ENCODE measurements at places on chromosomes 5 and 9.

DNA sequence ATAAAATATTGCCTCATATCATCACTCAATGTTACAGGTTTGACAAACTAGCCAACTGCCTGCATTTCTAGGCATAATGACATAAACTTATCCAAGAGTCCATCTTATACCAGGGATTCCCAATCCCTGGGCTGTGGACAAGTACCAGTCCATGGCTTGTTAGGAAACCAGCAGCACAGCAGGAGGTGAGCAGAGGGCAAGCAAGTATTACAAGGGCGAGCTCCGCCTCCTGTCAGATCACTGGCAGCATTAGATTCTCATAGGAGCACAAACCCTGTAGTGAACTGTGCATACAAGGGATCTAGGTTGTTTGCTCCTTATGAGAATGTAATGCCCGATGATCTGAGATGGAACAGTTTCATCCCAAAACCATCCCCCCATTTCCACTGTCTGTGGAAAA lies 144.9 kb downstream of the PRKACG start:
- no peak for DNase-seq

DNA sequence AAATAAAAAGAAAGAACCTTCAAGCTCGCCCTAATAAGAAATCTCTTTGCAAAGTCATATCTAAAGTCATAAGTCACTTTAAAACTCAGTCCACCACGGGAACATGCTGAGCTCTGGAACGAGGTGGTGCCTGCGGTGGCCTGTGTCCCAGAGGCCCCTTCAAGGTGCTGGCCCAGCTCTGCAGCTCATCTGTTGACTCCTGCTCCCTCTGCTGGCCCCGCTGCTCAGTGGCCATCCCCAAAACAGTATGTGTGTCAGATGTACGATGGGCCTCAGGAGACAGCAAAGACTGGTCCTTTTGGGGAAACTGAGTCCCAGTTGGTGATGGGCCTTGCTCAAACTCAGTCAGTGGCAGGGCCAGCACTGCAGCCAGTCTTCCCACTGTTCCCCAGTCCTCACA lies 22.8 kb upstream of the FOXB2 start:
- no peak for DNase-seq

DNA sequence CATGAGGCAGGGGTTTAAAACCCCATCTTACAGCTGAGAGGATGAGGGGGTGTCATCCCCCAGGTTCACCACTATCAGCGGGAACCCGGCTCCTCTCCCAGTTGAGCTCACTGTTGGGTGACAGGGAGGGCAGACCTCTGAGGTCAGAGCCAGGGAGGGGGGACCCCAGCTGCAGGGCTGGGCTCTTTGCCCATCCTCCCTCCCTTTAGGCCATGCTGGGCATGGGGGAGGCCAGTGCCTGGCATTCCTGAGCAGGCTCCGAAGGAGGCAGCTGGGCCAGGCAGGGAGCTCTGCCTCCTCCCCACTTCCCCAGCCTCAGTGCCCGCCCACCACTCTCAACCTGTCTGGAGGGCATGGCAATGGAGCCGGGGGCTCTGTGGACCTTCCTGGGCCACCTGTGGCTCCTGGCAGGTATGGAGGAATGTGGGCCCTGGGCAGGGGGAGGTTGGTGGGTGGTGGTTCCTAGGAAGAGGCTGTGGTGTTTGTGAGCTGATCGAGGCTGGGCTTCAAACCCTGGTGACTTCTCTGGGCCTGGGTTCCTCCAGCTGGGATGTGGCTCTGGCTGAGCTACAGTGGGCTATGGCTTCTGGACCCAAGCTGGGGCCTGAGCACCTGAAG lies 12.6 kb downstream of the CRB2 start:
- no peak for DNase-seq

- no peak for DNase-seq
Observed at GRCh38 chr5:132295505-132296411, 1.6 kb downstream of the SLC22A4 start.

DNA sequence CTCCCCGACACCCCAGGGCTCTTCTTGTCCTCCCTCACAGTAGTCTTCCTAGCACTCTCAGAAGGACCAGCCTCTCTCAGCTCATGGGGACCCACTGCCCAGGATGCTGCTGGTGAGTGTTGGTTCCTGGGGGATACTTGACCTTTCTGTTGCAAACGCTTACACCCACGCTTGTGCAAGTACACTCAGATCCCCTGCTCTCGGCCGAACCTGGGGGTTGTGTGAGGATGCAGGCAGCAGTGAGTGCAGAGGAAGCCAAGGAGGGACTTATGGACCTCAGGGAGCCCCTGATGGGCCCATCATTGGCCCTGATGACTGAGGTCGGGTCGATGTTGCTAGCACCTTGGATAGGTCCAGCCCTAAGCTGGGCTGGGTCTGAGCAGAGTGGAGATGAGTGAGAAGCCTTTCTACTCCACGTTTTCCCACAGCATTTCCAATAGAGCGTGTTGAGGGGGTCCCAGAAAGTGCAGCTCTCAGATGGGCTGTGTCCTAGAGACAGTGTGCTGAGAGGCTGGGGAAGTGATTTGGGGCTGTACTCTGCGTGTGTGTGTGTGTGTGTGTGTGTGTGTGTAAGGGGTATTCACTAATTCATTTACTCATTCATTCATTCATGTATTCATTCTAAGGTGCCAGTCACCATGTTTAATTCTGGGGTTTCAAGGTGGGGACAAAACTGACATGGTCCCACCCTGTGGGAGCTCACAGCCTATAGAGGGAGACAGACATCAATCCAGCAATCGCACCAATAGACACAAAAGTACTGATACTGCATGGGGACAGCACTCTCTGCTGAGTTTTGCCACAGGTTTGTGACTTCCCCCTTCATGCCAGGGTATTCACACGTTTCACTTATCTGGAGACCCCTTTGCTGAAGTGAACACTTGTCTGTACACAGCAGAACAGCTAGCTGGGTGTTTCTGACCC lies 25.2 kb upstream of the PITX1 start:
- no peak for DNase-seq

DNA sequence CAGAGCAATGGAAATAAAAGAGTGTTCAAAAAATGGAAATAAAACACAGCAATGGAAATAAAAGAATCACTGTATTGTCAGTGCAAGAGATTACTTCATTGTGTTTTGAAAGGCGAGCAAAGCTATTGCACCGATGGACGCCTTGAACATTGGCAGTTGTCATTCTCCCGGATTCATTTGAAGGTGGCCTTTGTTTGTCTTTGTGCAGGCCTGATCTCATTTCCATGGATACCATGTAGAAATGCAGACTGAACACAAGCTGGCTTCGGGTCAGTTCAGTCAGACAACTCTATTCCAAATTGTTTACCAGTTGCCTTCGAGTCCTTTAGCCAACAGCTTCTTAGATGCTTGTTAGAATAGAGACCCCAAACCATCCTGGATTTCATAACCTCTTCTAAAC lies 8.3 kb downstream of the ITGA2 start:
- DNase-seq = no peak

GRCh38 chr9:137028263-137029057 lies 423 bp upstream of the ABCA2 start:
- peak; percentile 44 for DNase-seq

- DNase-seq = no peak
Observed at GRCh38 chr9:134629586-134630392, 11.8 kb upstream of the COL5A1 start.

DNA sequence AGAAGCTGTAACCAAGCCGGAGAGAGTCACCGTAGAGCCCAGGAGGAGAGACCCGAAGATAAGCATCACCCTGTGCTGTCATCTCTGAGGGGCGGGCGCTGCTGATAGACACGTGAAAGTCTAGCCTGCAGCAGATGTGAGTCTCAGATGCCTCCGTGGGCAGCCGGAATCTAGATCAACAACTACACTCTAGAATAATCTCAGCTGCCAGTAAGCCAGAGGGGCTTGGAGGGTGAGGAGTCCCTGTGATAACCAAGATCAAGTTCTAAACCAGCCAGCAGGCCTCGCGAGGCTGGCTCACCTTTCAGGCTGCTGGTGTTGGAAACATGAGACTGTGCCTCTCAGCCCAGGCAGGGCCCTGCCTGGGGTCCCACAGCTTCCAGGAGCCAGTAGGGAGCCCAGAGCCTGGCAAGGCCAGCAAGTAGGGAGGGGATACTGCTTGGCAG lies 54.1 kb downstream of the DAPK1 start:
- no peak for DNase-seq

GRCh38 chr9:34570809-34571480 lies 18.6 kb downstream of the CNTFR start:
- no peak for DNase-seq

DNA sequence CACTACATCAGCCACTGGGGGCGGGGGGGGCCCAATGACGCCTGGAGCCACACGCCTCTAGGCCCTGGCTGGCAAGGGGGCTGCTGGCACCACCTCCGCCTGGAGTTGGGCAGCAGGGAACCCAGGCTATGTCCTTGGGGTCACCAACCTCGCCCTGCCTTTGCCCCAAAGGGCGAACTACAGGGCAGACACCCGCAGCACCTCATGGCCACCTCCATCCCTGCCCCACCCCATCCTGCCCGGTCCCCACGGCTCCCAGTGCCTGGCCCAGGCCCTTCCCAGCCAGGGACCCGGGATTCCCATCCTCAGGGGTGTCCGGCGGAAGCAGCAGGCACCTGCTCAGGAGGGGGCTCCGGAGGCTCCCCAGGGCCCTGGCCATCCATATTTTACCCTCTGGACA lies 37.0 kb downstream of the NACC2 start:
- DNase-seq = no peak

DNA sequence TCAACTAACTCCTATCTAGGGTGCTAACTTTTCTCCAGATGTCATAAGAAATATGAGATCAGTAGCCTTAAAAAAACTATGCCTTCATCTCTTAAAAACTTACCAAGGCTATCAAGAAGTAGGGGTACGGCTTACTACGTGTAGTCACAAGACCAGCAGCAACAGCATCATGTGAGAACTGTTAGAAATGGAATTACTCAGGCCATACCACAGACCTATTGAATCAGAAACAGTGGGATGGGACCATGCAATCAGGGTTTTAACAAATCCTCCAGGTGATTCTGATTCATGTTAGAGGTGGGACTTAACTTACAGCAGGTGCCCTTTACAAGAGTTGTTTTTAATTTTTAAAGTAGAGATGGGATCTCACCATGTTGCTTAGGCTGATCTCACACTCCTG lies 4.6 kb downstream of the IFNE start:
- DNase-seq = no peak

DNA sequence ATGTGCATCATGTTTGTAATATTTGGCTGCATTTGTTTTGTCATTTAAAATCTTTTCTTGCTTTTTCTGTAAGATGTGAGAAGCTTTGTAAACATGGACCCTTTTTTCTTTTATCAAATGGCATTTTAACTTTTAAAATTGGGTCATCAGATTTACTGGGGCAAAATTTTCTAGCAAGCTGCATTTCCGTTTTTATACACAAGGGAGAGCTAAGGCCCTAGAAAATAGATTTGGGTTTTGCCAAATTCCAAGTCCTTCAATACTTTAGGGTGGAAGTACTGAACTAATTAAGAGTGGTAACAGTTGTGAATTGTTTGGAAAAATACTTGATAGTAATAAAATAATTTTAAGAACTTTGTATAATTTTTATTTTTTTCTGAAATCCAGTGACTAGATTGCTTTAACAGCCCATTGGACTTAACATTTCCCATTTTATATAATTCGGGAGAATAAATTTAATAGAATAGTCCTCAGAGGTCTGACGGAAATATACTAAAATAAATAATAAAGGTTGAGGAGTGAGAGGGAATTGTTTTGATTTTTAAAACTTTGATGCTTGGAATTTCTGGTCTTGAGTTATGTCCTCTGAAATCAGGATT lies 117.4 kb downstream of the SMARCA2 start:
- DNase-seq = no peak

DNA sequence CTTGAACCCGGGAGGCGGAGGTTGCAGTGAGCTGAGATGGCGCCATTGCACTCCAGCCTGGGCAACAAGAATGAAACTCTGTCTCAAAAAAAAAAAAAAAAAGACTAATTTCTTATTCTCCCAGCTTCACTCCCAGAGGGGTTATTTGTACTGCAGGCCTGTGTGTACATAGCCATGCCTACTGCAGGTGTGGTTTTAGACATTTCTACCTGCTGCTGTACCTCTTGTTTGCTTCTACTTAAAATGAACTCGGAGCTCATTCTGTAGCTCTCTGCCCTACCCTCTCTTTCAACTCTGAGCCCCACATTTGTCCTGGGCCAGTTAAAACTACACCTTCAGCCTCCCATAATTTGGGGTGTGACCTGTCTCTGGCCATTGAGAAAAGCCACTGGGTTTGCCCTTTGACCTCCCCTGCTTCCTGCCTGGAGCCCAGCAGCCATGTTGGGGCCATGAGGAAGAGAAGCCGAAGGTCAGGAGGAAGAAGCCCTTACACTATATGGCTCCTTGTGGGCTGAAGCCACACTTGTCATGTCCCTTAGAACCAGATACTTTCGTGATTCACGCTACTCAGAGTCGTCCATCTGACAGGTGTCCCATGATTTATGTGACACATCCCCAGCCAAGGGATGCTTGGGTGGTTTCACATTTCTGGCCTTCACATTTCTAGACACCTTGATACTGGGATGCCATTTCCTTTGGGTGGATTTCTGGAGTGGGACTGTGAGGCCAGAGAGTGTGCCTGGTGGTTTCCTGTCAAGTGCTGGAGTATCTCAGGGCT lies 9.4 kb upstream of the CARD19 start:
- DNase-seq = no peak

DNA sequence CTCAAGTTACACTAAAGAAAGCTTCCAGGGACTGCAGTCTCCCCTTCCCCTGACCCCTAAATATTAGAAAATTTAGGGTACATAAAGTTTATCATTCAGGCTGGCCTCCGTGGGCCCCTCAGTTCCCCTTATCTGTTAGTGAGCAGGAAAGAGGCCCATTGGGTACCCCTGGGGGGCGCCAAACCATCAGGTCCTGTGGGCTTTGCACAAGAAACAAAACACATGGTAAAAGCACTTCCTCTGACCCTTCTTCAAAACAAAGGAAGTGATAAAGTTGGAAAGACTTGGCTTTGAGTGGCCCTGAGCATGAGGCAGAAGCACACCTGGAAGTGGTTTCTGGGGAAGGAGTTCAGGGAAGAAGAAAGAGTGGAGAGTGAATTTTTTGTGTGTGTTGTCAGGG lies 213.0 kb downstream of the SMARCA2 start:
- DNase-seq = no peak

GRCh38 chr5:57586649-57587048 lies 104.0 kb upstream of the ACTBL2 start:
- no peak for DNase-seq

GRCh38 chr9:137452006-137452760 lies 7.0 kb downstream of the NSMF start:
- DNase-seq = no peak

GRCh38 chr5:139082813-139083498 lies 115.2 kb downstream of the SIL1 start:
- no peak for DNase-seq

DNA sequence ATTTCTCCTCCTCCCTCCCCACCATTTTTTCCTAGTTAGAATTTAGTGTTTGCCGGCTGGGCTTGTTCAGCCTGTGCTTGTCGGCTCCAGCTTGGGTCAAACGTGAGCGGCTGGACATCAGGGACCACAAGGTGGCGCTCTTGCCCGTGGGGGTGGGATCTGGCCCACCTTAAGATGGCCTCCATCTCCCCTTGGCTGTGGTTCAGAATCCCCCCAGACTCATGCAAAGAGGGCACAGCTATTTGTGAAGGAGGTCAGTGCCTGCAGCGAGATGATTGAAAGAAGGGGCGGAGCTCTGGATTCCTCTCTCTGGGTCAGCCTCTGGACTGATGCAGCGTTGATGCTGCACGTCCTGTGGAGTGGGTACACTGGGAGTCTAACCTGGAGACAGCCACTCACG lies 283.3 kb upstream of the TUT7 start:
- DNase-seq = no peak

GRCh38 chr5:7983433-7983832 lies 114.5 kb downstream of the MTRR start:
- no peak for DNase-seq
